ENCODE measurements at places on chromosomes 3 and 15. TPM values are rescaled to one million over a fixed set of nuclear protein-coding genes. Genes with fewer than 3 reads are reported as not detected.

DNA sequence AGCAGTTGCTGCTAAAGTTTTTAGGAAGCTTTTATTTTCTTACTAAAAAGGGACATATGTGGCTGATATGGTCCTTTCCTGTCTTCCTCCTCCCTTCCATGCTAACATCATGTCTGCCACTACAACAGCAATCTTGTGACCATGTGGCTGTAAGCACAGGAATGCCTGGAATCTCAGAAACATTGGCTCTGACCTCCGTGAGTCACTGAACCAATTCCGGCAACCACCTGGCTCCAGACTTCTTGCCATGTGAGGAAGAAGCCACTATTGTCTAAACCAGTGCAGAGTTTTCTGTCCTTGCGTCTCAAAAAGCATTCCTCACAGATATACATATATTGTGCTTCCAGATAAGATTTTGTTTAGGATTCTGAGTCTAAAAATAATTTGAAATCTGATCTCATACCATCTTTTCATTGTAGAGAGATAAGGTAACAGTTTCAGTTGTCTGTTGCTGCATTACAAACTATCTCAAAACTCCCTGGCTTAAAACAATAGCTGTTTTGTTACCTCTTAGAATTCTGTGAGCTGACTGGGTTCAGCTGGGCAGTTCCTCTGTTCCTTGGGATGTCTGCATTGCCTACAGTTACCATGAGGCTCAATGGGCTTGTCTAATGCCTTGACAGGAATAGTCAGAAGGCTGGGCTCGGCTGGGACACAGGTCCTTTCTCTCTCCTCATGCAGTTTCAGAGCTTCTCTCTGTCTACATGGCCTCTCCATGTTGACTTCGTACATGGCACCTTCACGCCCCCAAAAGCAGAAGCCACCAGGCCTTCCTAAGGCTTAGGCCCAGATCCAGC is 77.3 kb upstream of the MAGI1 start:
- H3K36me3 ChIP-seq: no peaks in the 10 kb centered on the region
- no peaks in the 10 kb centered on the region for H3K4me1 ChIP-seq
- no peaks in the 10 kb centered on the region for H3K27me3 ChIP-seq
- no peak overlapping the region for H3K27ac ChIP-seq

Gene LRRC2
- 0.18 TPM for total RNA-seq

DNA sequence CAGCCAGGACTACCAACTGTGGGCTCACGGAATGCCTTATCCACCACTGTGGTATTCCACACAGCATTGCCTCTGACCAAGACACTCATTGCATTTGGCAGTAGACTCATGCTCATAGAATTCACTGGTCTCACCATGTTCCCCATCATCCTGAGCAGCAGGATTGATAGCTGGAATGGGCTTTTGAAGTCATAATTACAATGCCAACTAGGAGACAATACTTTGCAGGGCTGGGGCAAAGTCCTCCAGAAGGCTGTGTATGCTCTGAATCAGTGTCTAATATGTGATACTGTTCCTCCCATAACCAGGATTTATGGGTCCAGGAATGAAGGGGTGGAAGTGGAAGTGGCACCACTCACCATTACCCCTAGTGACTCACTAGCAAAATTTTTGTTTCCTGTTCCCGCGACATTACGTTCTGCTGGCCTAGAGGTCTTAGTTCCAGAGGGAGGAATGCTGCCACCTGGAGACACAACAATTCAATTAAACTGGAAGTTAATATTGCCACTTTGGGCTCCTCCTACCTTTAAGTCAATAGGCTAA is 58.6 kb upstream of the CCDC80 start:
- H3K27me3 ChIP-seq: no peaks in the 10 kb centered on the region
- DNase-seq: no peak
- H3K4me1 ChIP-seq: no peaks in the 10 kb centered on the region
- H3K36me3 ChIP-seq: no peaks in the 10 kb centered on the region
- no peak overlapping the region for H3K4me3 ChIP-seq

- no peaks in the 10 kb centered on the region for H3K27me3 ChIP-seq
- no peaks in the 10 kb centered on the region for H3K4me1 ChIP-seq
- H3K36me3 ChIP-seq: no peaks in the 10 kb centered on the region
Measured at GRCh38 chr3:12347301-12347700, 58.4 kb downstream of the PPARG start.

- H3K4me3 ChIP-seq: no peak overlapping the region
- no peaks in the 10 kb centered on the region for H3K27me3 ChIP-seq
- no peaks in the 10 kb centered on the region for H3K36me3 ChIP-seq
Measured at GRCh38 chr3:112002096-112002971, 3.6 kb downstream of the TAGLN3 start.

GRCh38 chr3:100802126-100802525 is 92.8 kb downstream of the TFG start:
- no peak overlapping the region for H3K4me3 ChIP-seq
- H3K36me3 ChIP-seq: no peaks in the 10 kb centered on the region
- no peaks in the 10 kb centered on the region for H3K4me1 ChIP-seq
- no peak for DNase-seq
- no peak overlapping the region for H3K27ac ChIP-seq
- H3K27me3 ChIP-seq: no peaks in the 10 kb centered on the region

Gene ARHGEF3
- 112 TPM for total RNA-seq

DNA sequence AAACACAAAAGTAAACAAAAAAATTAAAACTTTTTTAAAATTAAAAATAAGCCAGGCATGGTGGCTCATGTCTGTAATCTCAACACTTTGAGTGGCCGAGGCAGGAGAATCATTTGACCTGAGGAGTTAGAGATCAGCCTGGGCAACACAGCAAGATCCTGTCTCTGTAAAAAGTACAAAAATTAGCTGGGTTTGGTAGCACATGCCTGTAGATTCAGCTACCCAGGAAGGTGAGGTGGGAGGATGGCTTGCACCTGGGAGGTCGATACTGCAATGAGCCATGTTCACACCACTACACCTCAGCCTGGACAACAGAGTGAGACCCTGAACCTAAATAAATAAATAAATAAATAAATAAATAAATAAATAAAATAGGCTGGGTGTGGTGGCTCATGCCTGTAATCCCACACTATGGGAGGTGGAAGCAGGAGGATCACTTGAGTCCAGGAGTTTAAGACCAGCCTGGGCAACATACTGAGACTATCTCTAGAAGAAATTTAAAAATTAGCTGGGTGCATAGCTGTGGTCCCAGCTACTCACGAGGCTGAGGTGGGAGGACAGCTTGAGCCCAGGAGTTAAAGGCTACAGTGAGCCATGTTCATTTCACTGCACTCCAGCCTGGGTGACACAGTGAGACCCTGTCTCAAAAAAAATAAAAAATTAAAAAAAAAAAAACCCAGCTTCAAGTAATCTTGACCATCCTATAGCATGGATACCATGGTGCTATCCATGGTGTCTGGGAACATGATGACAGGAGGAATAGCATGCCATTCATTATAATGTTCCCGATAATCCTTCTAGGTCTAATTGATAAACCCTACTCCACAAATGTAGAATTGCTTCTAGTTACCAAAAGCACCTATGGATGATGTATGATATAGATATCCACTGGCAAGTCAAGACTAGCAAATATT is 4.2 kb downstream of the MYO5A start:
- DNase-seq: no peak
- H3K4me1 ChIP-seq: peaks cover 9% of the 10 kb centered on the region
- no peak overlapping the region for H3K4me3 ChIP-seq
- no peaks in the 10 kb centered on the region for H3K27me3 ChIP-seq

Data from natural killer cell (primary cell).